Kidney epithelial cell (primary cell): ENCODE measurements at places on chromosomes 3 and 15. TPM values are rescaled to one million over a fixed set of nuclear protein-coding genes. Genes with fewer than 3 reads are reported as not detected.
A peak's percentile ranks its signal among the peaks of the same experiment; 100 is the strongest.

DNA sequence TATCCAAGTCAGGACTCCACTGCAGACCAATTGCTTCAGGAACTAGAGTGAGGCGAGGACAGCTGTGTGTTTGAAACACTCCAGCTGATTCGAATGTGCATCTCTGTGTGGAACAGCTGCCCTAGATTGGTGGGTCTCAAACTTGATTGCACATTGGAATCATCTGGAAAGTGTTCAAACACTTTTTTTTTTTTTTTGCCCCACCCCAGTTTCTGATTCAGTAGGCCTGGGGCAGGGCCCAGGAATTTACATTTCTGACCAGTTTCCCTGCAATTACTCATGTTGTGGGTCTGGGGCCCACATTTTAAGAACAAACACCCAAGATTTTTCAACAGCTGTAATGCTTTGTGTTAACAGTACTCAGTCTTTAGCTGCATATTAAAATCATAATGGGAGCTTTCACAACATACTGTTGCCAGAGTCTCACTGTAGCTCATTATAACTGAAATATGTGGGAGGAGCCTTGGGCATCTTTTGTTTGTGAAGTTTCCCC lies 156.6 kb downstream of the NR1D2 start:
- DNase-seq: no peak

Gene BHLHE40
- total RNA-seq: 174 and 215 TPM in 2 replicates

GRCh38 chr15:83204697-83205096 lies 2.9 kb downstream of the HDGFL3 start:
- DNase-seq: no peak

GRCh38 chr3:128911911-128912310 lies 32.5 kb downstream of the ACAD9 start:
- DNase-seq: no peak

Gene BMF
- total RNA-seq: 37.4 and 43.4 TPM in 2 replicates

Gene TM4SF1
- total RNA-seq: 43.0 and 43.2 TPM in 2 replicates

- DNase-seq: no peak
Observed at GRCh38 chr15:27172821-27173220, 201.8 kb downstream of the GABRG3 start.

Gene SEMA7A
- total RNA-seq: 289 and 322 TPM in 2 replicates

Gene C3orf20
- 0.13 TPM in 1 of 2 replicates, not detected in the other for total RNA-seq

DNA sequence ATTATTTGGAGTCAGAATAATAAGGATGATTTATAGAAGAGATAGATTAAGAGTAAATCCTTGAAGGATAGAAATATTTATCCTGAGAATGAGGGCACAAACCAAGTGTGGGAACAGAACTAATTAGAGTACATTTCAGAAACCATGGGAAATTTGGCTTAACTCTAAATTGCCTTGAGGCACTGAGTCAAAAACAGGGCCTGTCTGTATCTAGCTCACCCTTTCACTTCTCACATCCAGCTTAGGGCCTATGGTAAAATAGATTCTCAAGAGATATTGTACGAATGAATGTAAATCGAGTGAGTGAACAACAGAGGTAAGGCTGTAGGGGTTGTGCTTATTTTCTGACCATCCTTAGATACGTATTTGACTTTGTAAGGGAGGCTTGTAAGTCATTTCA lies 586.1 kb upstream of the DPPA4 start:
- DNase-seq: no peak

Gene WDR93
- total RNA-seq: 0.25 and 0.41 TPM in 2 replicates

DNA sequence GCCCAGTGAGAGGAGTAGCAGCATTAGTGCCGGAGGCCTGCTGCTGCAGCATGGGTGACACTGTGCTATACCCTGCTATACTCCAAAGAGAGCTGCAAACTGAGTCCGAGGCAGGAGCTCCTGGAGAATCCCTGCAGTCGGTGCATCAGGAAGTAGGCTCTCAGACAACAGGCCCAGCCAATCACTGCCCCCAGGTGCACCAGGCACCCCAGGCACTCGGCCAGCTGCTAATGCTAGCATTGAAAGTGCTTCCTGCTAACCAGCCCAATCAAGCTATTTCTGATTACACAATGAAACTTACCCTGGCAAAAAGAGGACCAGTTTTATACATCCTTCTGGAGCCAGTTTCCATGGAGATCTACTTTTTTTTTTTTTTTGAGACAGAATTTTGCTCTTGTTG lies 45.6 kb upstream of the IREB2 start:
- DNase-seq: no peak

Gene UQCRC1
- 413 and 435 TPM in 2 replicates for total RNA-seq

GRCh38 chr3:101158374-101158773 lies 162.0 kb downstream of the IMPG2 start:
- DNase-seq: no peak

DNA sequence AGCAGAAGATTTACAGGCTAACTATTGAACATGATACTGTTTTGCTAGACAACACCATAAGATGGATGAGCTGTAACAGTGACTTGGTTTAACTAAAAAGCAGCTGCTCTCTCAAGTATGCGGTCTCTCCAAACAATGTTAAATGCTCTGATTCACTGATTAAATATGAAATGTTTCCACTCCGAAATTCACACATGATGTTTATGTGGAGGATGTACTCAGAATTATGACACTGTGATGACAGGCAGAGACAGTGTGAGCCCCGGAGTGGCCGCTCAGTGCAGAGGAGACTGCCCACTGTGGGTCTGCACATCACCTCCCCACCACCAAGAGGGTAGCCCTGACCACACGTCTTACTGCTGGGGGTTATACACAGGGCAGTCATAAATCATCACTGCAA lies 83.9 kb upstream of the MEX3B start:
- DNase-seq: no peak

Gene GOLGA8O
- not detected in 2 replicates for total RNA-seq

GRCh38 chr3:105518806-105519418 lies 152.2 kb downstream of the ALCAM start:
- DNase-seq: peak; percentile 16

Gene POPDC2
- 1.0 and 4.9 TPM in 2 replicates for total RNA-seq

GRCh38 chr3:37114251-37115145 lies 59.9 kb downstream of the LRRFIP2 start:
- peak; percentile 25 for DNase-seq

- no peak for DNase-seq
Observed at GRCh38 chr3:99532246-99532645, 106.1 kb upstream of the COL8A1 start.

Gene EXD1
- 0.17 TPM in 1 of 2 replicates, not detected in the other for total RNA-seq

DNA sequence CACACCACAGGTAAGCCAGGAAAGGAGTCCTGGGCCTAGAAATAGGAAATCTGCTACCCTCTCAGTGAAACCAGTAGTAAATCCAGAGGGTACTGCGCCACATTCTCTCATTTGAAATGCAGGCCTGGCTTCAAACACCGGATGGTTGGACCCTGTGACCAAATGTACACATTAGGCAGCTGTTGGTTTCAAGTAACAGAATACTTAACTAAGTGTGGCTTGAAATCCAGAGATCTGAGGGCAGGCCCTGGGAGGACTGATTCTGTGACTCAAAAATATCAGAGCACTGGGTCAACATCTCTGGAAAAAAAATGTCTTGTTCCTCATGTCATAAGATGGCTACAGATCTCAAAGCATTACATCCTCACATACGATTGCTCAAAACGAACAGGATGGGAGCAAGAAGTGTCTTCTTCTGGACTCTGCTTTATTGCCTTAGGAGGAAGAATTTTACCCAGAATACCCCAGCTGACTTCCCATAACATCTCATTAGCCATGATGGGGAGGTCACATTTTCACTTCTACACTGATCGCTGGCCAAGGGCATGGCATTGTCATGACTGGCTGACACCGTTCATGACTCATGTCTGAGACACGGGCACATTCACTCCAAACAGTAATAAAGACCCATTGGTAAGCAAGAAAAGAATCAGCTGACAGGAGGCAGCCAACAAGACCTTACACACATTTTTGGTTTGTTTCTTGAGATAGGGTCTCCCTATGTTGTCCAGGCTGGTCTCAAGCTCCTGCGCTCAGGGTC lies 166.0 kb downstream of the ARRDC4 start:
- DNase-seq: no peak

Gene SPTSSB
- total RNA-seq: not detected in 2 replicates

Gene GPR15
- total RNA-seq: not detected in 2 replicates

DNA sequence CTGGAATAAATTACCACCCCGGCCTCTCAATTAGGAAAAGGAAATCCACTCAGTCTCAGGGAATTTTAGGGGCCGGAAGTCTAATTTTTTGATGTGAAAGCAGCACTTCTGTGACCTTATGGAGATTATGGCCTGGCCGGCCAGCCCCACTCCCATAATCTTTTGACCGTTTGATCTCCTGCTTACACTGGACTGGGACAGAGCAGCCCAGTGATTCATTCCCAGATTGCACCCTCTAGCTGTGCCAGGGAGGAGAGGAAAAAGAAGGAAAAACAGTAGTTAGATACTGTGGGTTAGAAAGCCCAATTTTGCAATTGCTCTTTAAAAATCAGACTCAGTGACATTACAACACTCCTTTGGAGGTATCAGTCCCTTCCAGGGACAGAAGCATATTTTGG lies 32.4 kb downstream of the GJD2 start:
- DNase-seq: no peak

DNA sequence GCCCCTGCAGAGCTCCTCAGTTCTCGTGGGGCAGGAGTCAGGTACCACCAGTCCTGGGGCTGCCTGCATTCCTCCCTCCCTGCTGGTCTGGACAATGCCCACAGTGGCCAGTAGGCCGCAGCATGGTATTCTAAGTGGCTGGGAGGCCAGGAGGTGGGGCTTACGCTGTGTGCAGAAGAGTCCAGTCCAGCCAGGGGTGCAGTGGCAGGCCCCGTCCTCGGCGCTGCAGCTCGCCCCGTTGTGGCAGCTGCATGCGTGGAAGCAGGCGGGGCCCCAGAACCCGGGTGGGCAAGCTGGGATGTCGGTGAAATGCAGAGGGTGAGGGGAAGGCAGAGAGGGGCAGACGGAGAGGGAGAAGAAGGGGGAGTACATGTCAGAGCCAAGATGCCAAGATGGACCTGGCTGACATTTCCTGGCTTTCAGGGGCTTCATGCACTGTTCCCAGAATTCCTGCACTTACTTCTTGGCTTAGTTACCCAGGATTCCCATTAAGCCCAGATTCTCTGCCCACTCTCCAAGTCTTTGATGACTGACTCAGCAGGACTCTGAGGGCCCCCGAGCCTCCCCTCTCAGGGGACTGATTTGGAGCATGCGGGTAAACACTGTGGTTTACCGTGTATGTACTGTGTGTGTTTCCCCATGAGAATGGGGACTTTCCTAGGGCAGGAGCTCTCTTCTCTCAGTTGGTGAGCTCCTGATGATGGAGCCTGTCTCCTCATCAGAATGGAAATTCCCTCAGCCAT lies 47.5 kb downstream of the RAB11A start:
- peak; percentile 34 for DNase-seq

GRCh38 chr15:70243686-70244540 lies 146.2 kb upstream of the TLE3 start:
- no peak for DNase-seq

DNA sequence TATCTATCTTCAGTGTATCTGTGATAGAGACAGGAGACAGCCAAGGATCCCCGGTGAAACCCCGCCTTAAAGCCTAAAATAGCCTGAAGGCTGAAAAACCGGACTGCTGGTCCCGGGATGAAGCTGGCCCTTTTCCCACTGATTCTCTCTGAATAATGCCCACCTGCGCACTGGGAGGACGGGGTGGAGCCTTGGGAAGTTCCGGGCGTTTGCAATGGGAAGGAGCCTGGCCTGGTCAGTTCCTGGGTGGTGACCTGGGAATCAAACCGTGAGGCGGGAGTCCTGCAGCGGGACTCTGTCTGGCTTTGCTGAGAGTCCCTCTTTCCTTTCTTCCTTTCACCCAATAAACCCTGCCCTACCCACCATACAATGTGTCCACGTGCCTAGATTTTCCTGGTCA lies 157.9 kb downstream of the C3orf38 start:
- DNase-seq: no peak

DNA sequence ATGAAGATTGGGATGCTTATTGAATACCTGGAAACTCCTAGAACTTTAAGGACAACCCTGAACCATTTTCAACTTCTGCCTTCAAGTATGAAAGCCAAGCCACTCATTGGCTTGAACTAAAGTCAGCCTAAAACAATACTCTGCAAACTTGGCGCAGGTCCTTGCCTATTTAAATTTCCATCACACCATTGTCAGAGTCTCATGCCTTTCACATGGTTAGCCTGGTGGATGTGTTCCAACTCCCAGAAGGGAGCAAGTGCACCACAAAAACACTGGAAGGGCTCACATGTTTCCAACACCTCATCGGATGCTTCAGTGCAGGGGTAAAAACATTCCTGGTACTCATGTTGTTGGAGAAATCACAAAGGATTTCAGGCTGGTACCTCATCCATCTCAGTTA lies 511.6 kb upstream of the MDFIC2 start:
- no peak for DNase-seq

Gene OCA2
- total RNA-seq: under 0.01 and 0.29 TPM in 2 replicates

Gene FGD5
- 1.1 and 1.4 TPM in 2 replicates for total RNA-seq

DNA sequence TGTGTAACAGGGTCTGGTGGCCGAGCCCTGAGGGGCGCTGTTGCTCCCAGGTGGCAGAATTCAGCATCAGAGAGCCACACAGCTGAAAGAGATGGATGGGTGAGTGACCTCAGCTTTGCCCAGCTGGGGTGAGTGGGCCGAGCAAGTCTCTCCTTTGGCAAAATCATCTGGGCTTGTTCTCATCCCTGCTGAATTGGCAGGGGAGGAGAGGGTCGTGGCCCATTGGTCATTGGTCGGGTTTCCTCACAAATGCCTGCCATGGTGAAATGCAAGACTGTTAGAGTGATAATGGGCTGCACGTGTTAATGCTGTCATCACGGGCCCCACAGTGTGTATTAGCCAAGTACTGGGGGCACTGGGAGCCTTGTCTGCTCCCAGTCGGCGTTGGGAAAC lies 15.9 kb downstream of the ABHD2 start:
- DNase-seq: no peak

- no peak for DNase-seq
Observed at GRCh38 chr3:50194128-50194902, 2.9 kb downstream of the GNAT1 start.

GRCh38 chr3:148128136-148128535 lies 569.6 kb upstream of the AGTR1 start:
- no peak for DNase-seq

Gene GRM2
- not detected in 2 replicates for total RNA-seq

Gene SLC28A1
- total RNA-seq: 0.17 and 0.82 TPM in 2 replicates

DNA sequence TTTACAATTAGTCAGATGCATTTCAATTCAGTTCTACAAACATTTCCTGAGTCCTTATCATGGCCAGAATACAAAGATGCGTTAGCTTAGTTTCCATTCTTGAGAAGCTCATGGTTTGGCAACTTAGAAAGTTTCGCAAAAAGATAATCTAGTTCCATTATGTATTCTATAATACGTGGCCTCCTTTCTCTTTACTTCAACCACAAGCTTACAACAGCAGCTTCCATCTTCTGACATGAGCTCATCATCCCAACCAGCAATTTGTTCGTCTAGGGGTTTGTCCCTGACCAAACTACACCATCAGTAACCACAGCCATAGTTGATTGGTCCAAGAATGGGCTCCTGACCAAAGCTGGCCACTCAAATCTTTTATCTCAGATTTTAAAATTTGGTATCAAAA lies 267.6 kb upstream of the TBC1D5 start:
- no peak for DNase-seq

DNA sequence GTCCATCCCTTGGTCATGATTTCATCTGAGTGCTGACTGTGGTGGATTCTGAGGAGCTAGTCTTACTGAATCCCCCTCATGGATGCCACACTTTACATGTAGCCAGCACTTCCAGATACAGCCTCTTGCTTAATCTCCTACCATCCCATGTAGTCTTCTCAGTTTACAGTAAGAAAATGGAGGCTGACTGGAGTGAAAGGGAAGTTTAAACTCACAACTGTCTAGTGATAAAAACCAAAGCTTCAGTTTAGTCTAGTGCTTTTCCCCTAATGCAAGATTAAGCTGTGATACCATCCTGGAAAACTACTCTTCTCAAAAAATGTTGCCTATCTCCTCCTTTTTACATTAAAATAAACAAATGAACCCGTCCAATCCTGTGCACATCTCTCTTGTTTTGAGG lies 146.8 kb upstream of the HES1 start:
- no peak for DNase-seq
